ENCODE measurements at places on chromosomes 2 and 18.

- peak; percentile 36 for DNase-seq
These were observed 37.4 kb downstream of the ACTR2 start for GRCh38 chr2:65264821-65265670.

GRCh38 chr2:136497709-136498108 is 267.6 kb upstream of the THSD7B start:
- DNase-seq, result no peak

- no peak for DNase-seq
These were observed 43.0 kb downstream of the RAB27B start for GRCh38 chr18:54871231-54871630.

- DNase-seq, result no peak
These were observed 31.1 kb downstream of the KIF5C start for GRCh38 chr2:148906124-148906523.

GRCh38 chr2:41222593-41222992 is 770.7 kb upstream of the SLC8A1 start:
- no peak for DNase-seq

All from kidney (tissue), 22 donors.